A549 treated with Mapracorat at 1 μM for 4 hours (cell line): ENCODE measurements at places on chromosomes 3 and 15. TPM values are rescaled to one million over a fixed set of nuclear protein-coding genes. Genes with fewer than 3 reads are reported as not detected.

The ECT2 gene
- 58.3 to 78.7 TPM (median 69.0 TPM) in 5 replicates for total RNA-seq

The UACA gene
- 34.9 to 41.1 TPM (median 39.7 TPM) in 5 replicates for total RNA-seq

The GOLGA6L1 gene
- not detected in 5 replicates for total RNA-seq

The TSEN2 gene
- 14.4 to 19.9 TPM (median 18.0 TPM) in 5 replicates for total RNA-seq
